ENCODE measurements at places on chromosomes 4 and X. TPM values are rescaled to one million over a fixed set of nuclear protein-coding genes. Genes with fewer than 3 reads are reported as not detected.

PRAF2 gene
- total RNA-seq: 15.1 TPM

DNA sequence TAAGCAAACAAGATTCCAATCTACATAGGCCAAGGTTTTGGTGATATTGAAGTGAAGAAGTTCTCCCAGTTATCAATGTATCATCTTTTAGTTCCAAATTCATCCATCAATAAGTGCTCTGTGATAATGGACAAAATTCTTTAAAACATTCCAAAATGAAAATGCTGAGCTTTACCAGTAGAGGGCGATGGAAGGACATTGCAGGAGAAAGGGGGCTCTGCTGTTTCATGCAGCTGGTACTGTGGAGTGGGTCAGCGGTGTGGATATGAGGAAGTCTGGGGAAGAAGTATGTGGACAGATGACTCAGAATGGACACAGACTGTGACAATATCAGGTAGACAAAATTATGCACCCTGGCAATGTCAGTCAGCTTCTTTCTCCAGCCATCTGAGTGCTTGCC lies 46.6 kb upstream of the HS6ST2 start:
- DNase-seq: no peak

BEND4 gene
- not detected for total RNA-seq

- DNase-seq: no peak
Measured at GRCh38 chr4:73875401-73875800, 6.2 kb downstream of the CXCL1 start.

- DNase-seq: no peak
Measured at GRCh38 chr4:8229331-8229975, 30.4 kb downstream of the SH3TC1 start.

- peak; percentile 63 for DNase-seq
Measured at GRCh38 chr4:57037982-57038604, 59.4 kb downstream of the POLR2B start.

DNA sequence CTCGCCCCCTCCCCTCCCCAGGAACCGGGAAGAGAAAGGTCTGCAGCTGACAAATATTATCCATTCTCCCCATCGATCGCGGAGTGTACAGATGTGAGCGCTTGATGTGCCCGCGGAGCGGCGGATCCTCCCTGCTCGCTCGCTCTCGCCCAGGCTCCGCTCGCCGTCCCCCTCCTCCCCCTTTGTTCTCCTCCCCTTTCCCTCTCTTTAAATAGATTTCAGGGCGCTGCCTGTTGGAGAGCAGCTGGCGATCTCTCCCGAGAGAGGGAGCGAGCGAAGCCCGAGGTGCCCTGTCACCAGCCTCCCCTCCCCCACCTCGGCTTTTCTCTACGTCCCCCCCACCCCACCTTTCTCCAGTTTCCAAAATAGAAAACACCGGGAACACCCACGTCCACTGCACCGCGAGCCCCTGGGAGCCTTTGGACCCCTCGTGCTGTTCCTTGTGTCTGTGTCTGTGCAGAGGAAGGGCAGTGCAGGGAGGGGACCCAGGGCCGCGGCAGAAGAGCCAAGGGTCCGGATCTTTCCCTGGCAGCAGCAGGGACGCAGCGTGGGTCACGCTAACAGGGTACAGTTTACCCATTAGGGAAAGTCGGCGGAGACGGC lies 56.6 kb upstream of the BCOR start:
- peak; percentile 65 for DNase-seq

DNA sequence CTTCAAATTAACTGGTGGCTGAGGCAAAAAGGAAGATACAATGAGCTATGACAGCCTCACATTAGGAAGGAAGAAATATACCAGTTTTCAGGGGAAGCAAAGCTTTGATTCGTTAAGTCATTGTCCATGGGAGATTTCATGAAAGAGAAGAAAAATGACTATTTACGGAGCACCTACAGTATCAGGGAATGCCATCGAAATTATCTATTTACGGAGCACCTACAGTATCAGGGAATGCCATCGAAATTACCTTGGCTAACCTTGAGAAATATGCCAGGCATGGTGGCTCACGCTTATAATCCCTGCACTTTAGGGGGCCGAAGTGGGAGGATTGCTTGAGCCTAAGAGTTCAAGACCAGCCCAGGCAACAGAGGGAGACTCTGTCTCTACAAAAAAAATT lies 28.5 kb upstream of the IQSEC2 start:
- no peak for DNase-seq

All from fibroblast of villous mesenchyme (primary cell).